ENCODE measurements at places on chromosomes 6 and 20.

DNA sequence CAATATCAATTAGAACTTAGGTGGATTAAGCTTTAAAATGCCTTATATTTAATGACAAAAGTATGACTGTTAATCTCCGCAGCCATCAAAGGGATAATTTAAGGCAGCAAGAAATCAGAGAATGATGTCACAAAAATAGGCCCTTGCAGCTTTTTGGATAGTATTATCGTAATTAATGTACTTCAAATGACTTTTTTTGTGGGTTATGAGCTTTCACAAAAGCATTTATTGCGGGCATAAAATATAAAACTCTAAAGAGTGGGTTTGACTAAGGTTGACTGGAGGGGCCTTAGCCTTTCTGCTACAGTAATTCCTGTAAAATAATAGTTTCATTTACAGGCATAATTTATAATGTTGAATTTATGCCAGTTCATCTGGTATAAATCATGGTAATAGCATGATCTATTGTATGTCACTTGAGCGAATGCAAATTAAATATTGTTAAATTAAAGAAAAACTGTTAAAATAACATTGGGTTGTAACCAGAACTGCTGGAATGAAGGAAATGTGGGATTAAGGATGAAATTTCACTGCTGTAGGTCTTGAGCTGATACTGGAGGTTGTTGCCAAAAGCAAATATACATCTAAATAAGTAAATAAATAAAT is 78.5 kb upstream of the ZFP64 start:
- no peak for DNase-seq

DNA sequence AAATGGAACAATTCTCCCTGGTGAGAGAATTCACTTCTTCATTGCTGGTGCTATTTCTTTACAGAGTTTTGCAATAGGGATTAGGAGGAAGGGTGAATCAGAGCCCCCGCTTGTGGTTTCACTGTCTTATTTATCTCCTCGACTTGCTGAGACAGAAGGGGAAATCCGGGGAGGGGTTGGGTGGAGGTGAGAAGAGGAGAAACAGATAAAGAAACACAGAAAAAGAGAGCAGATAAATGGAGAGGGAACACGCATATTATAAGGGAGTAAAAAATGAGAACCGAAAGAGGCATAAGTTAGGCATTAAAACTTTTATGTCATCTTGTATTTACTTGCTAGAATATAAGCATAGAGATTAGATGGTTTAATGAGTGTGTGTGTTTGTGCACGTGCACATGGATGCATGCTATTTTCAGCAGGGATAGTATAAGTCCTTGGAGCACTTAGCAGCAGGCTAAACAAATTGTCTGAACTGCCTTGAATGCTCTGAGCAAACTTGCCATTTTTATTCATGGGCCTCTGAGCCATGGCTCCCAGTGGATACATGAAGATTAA is 105.0 kb downstream of the OLIG3 start:
- DNase-seq, result peak; percentile 39

GRCh38 chr20:46558511-46558959 is 8.1 kb upstream of the OCSTAMP start:
- peak; percentile 22 for DNase-seq

- DNase-seq, result no peak
Observed at GRCh38 chr20:64148581-64148980, 15.7 kb upstream of the MYT1 start.

GRCh38 chr6:2625581-2625980 is 125.1 kb downstream of the MYLK4 start:
- no peak for DNase-seq

- no peak for DNase-seq
Observed at GRCh38 chr6:34062815-34063214, 83.1 kb downstream of the GRM4 start.

GRCh38 chr6:45915780-45916468 is 99.7 kb downstream of the CLIC5 start:
- no peak for DNase-seq

GRCh38 chr6:46078294-46078693 is 51.5 kb upstream of the ENPP4 start:
- peak; percentile 6 for DNase-seq

DNA sequence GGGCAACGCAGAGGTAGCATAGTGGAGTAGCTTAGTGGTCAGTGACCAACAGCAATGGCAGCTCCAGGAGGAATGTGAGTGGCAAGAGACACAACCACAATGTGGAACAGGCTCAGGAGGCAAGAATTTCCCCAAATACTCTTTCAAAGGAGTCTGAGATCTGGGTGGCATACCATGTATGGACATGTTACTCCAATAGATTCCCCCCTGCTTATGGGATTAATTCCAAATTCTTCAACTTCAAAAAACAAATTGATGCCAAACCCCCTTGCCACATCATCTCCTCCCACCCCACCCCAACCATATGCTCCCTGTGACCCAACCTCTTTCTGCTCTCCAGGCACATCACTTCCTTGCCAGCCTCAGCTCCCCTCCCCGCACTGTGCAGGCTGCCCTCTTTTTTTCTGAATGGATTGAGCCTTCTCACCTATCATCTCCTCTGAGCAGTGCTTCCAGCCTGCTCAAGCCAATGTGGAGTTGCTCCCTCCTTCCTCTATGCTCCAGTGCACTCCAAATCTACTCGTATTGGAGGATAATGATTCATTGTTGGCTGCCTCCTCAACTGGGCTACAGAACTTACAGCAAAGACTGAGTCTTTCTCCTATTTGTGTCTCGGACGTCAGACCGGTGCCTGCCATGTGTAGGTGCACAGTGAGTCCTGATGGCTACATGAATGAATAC is 93.0 kb upstream of the CEP85L start:
- no peak for DNase-seq

GRCh38 chr6:168064226-168064807 is 14.7 kb downstream of the FRMD1 start:
- DNase-seq, result no peak

GRCh38 chr6:146315381-146316174 is 228.1 kb upstream of the RAB32 start:
- no peak for DNase-seq

DNA sequence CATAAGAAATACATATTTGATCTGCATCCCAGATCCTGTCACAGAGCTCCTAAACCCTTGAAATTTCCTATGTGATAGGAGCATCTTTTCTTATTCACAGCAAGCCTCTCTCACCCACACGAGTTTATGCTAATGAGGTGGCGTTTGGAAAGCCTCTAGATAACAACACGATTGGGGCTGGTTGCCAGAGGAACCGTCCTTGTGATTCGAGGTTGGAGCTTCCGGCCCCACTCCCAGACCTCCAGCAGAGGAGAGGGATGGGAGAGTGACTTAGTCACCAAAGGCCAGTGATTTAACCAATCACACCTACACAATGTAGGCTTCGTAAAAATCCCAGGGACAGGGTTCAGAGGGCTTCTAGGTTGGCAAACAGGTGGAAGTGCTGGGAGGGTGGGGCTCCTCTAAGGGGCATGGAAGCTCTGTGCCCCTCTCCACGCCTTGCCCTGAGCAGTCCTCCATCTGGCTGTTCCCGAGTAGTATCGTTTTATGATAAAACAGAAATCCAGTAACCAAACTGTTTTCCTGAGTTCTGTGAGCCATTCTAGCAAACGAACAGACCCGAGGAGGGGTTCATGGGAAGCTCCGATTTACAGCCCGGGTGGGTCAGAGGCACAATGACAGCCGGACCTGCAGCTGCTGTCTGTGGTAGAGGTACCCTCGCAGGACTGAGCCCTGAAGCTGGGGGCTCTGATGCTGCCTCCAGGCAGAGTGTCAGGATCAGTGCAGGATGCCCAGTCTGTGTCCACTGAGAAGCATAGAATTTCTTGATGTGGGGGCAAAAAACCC is 238.1 kb upstream of the ARID1B start:
- DNase-seq, result no peak

DNA sequence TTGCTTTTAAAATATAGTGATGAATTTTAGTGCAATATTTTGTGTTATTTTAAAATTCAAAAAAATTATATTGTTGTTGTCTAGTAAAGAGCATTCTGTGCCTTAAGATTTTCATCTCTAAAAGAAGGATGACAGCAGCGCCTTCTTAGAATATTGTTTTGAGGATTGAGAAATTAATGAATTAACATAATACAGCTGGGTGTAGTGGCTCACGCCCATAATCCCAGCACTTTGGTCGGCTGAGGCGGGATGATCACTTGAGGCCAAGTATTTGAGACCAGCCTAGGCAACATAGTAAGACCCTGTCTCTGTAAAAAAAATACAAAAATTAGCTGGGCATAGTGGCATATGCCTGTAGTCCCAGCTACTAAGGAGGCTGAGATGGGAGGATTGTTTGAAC is 6.8 kb downstream of the TIAM2 start:
- DNase-seq, result no peak

DNA sequence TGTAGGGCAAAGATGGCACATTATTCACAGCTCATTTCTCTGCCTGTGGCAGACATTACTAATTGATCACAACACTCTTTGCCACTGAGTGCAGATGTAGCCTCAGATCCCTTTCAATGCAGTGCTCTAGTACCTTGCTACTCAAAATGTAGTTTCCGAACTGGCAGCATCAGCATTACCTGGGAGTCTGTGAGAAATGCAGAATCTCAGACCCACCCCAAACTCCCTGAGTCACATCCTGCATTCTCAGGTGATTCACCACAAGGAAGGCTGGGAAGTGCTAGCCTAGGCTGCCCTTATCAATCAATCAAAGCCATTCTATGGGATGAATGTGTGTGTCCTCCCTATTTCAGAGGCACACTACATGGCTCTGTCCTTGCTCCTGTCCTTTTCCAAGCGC is 58.5 kb downstream of the PCNA start:
- DNase-seq, result no peak

DNA sequence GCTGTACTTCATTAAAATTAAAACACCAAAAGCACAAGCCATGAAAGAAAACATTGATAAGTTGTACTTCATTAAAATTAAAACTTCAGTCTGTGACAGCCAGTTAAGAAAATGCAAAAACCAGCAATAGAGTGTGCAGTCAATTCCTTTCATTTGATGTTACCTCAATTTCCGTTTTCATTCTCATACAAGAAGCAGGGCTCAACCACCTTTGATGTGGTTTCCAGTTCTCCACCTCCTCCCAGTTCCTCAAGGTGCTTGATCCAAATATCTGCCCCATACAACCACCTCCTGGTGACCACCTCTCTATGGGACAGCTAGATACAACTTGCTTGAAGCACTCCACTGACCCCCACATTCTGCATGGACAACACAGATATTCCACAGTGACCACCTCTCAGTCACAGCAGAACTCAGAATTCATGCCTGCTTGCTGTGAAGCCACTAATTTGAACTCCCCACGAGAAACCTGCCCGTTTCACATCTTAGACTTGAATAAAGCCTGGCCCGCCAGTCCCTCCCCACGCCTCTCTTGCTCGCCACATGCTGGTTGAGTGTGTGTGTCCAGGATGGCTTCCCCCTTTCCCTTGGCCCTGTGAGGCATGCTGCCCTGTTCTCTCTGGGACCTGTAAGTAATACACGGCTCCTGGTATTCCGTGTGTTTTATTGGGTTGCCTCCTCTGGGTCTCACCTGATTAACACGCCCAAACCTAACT is 66.1 kb downstream of the FAM50B start:
- no peak for DNase-seq

DNA sequence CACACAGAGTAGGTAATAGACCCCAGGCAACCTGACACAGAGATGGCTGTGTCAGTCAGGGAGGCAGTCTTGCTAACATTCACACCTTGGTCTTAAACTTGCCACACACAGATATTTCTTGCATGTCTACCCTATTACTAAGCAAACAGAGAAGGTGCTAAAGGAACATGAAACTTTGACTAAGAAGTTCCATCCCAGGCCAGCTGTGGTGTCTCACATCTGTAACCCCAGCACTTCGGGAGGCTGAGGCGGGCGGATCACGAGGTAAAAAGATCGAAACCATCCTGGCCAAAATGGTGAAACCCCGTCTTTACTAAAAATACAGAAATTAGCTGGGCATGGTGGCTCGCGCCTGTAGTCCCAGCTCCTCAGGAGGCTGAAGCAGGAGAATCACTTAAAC is 222.4 kb upstream of the JARID2 start:
- DNase-seq, result peak; percentile 65

GRCh38 chr20:43571771-43572170 is 12.9 kb downstream of the SGK2 start:
- no peak for DNase-seq

GRCh38 chr6:163098827-163099479 is 315.6 kb upstream of the QKI start:
- no peak for DNase-seq

DNA sequence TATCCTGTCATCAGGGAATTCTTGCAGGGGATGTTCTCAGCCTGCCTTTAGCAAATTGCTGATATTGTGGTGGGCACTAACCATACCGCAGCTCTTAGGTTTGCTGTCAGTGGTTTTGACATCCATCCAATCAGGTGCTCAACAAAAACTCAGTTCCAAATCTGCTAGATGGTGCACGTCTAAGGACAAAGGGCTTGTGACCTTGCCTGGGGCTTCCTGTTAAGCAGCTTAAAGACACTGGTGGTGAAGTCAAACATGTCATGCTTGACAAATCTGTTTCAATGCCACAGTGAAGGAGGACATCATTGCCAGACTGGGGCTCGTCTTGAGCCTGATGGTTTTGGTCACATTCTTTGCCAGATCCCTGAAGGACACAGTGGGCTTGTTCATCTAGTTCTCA is 179.8 kb upstream of the NOX3 start:
- DNase-seq, result no peak

- DNase-seq, result peak; percentile 22
Observed at GRCh38 chr6:28218312-28219248, 6.5 kb upstream of the ZSCAN9 start.

GRCh38 chr20:55730321-55730720 is 275.0 kb downstream of the CBLN4 start:
- DNase-seq, result no peak

- DNase-seq, result no peak
Observed at GRCh38 chr6:39686976-39687375, 38.2 kb downstream of the KIF6 start.

- DNase-seq, result no peak
Observed at GRCh38 chr6:14023855-14024254, 93.7 kb upstream of the CD83 start.

DNA sequence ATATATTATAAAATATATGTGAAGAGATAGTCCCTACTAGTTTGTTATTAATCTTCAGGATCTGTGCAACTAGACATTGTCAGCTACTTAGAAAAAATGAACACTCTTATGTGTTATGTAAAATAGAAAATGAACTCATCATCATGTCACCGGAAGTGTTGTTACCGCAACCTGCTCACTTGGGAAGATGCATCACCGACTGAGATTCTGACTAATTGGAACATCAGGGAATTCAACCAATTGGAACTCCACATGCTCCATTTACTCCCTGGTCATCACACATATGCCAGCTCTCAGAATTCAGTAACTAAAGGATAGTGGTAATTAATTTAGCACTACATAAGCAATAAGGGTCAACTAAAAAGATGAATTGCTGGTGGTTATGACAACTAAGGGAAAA is 16.7 kb upstream of the B3GAT2 start:
- no peak for DNase-seq

- DNase-seq, result no peak
Observed at GRCh38 chr20:62050166-62051120, 15.2 kb downstream of the TAF4 start.

Data from stimulated activated CD4-positive, alpha-beta T cell treated with anti-CD3 and anti-CD28 coated beads, Interleukin-4, amount 100 ng/mL, for 48 hours (primary cell).